Epithelial cell of prostate (primary cell): ENCODE measurements at places on chromosomes 1 and 21.
A peak's percentile ranks its signal among the peaks of the same experiment; 100 is the strongest.

GRCh38 chr21:30189773-30190172 is 23.2 kb upstream of the CLDN17 start:
- no peak for DNase-seq

GRCh38 chr1:28510273-28510969 is 4.6 kb downstream of the RCC1 start:
- DNase-seq = no peak

DNA sequence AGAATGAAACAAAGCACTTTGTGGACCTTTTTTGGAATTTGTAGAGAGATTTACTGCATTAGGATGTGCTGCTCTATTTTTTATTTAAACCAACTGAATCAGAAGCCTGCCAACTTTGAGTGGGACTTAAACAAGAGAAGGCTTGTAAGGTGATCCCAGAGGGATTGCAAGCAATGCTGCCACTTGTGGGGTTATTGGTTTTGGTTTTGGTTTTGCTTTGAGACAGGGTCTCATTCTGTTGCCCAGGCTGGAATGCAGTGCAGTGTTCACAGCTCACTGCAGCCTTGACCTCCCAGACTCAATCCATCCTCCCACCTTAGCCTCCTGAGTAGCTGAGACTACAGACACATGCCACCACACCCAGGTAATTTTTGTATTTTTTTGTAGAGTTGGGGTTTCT is 32.2 kb upstream of the GNG5 start:
- no peak for DNase-seq

DNA sequence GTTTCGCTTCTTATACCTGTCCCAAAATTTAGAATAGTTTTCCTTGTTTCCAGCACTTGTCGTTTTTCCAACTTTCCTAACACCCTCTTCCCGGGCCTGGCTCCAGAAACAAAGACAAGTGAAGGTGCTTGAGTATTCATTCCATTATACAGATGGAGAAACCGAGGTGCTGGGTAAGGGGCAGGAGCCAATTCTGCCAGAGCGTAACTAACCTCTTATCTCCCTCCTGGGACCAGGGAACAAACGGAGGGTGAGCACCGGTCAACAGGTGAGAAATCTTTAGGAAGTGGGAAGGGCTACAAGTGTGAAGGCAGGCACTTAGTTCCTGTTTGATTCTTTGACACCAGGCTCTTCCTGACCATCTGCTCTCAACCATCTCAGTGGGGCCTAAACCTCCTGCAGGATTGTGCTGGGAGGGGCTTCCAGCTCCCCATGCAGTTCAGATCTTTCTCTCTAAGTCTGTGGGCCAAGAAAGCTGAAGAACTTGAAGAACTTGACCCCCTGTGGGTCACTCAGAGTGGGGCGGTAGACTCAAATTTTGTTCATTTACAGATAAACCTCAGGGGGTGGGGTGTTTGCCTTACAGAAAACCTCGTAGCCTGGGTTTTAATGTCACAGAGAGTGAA is 8.7 kb downstream of the PLXNA2 start:
- no peak for DNase-seq

DNA sequence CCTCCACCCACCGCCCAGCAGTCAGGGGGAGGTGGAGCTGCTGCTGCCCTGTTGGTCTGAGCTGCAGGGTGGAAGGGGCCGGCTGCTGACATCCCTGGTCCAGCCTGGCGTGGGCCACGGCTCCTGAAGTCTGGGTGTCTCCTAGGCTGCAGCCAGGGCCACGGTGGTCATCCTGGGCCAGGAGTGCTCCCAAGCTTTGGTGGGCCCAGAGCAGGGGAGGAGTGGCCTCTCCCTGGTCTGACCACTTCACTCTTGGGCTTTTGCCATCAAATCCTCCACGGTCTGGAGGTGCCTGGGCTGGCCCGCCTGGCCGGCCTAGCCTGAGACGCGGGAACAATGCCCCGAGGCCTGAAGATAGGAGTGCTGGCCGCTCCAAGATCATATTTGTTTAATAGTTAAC is 5.8 kb downstream of the PRDM16 start:
- no peak for DNase-seq

DNA sequence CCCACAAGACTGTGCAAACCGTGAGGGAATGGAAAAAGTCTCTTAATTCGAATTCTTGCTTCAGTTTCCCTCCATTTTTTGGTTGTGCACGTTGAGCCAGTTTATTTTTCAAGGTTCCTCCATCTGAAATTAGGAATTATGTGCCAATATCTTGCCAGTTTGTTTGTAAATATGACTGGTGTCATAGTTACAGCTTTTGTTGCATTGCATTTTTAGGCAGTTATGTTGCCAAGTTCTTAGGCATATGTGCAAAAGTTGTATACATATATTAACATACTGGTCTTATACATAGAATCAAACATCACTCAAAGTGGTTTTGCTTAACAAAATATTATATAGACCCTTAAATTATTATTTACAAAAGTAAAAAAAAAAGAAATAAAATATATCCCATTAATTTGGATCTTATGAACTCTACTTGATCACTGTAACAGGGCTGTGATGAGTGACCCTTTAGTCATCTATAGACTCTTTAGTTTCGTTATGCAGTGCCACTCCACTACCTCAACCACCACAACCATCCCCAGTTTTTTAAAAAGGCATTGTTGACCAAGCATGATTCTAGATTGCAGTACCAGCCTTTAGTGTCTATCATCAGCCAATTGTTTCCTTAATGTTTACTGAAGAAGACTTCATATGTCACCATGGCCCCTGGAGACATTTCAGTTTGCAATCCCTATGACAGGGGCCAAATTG is 20.9 kb upstream of the DYNLT5 start:
- DNase-seq = no peak

DNA sequence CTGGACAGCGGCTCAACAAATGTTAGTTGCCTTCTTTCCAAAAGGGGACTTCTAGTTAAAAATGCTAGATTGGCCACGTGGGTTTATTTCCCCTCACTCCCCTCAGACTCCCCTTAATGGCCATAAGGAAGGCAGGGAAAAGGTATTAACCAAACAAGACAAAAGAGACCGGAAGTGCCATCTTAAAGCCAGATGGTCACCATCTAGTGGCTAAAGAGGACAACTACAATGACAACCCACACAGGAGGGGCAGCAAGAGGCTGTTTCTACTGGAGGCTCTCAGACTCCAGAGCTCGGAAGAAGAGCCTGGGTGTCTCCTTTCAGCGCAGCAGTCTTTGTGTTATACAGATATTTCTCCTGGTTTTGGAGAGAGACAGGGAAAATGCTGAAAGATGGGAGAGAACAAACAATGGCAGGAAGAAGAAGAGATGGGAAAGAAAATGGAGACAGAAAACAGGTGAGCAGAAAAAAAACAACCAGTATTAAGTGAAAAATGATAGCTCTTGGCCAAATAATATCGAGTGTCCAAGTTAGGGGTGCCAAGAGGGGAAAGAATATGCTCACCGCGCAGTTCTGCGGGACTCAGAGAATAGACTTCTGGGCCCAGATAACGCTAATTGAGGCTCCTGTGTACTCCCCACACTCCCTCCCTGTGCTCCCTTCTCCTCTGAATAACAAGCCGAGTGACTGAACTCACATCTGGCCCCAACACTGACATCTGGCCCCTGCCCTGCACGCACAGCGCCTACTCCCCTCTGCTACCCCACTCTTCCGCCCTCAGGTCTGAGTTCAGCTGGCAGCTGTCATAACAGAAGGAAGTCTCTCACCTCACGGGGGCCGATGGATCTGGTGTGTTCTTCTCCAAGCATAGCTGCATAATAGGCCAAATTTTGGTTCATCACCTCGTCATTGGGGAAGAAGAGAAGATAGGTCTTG is 9.6 kb downstream of the P3H1 start:
- DNase-seq = no peak

- DNase-seq = no peak
Measured at GRCh38 chr1:87894062-87894461, 565.4 kb downstream of the LMO4 start.

DNA sequence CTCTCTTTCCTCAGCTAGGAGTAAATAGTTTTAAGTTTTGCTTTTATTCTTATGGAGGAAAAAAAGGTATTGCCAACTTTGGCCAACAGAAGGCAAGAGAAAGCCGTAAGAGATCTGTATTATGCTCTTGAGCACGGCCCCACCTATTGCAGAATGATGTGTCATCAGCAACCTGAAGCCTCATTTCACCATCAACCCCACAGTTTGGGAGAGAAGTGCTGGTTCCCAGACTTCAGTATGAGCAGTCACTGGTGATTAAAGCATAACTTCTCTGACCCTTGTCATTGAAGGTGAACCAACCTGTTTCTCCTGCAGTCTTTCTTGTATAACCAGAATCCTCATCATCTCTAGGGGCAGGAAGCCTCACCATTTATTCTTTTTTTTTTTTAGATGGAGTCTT is 100.2 kb downstream of the SIPA1L2 start:
- DNase-seq = peak; percentile 96
